Effector memory CD4-positive, alpha-beta T cell (primary cell): ENCODE measurements at places on chromosomes 4 and X.

- no peak for DNase-seq
Observed at GRCh38 chr4:169810325-169811323, 52.9 kb upstream of the HPF1 start.

- DNase-seq = no peak
Observed at GRCh38 chrX:154367474-154368308, 6.7 kb downstream of the FLNA start.

DNA sequence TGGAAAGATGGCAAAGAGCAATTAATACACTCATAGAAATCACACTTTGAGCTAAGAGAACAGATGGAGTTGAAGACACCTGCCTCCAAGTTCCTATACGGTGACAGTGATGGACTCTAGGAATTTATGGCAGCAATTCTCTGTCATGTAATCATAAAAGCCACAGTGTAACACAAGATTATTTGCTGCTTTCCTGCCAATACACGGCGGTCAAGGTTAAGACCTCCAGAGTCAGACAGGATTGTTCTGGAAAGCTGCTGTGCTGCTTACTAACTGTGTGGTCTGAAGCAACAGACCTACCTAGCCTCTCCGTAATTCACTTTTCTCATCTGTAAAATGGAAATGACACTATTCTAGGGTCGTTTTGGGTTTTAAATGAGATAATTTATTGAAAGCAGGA lies 14.6 kb upstream of the KIT start:
- DNase-seq = no peak

DNA sequence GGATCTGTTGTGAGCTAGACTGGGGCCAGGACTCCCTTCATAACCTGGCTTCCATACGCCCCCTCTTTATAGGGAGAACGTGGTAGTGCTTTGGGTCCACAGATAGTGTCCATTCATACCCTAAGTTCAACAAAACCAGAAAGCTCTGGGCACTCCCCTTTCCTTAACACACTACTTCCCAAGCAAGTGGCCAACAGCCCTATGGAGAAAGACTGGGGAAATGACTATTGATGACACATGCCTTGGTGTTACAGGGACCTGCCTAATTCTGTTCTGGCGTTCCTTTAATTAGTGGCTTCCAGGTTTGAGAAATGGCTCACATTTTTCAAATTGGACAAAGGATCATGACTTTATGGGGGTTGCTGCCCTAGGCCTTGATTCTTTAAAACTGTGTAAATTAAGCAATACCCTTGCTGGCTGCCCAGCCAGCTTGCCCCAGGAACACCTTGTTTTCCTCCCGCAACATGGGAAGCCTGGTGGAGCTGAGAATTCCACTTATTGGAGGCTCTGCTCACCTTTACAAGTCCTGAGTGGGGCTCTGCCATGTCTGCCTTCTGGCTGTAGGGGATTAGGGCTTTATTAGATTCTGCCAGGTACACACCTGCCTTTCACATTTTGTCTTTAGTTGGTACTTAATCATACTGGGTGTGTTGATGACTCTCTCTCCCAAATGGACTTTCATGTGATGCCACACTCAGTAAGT lies 61.1 kb downstream of the RGS12 start:
- DNase-seq = no peak

DNA sequence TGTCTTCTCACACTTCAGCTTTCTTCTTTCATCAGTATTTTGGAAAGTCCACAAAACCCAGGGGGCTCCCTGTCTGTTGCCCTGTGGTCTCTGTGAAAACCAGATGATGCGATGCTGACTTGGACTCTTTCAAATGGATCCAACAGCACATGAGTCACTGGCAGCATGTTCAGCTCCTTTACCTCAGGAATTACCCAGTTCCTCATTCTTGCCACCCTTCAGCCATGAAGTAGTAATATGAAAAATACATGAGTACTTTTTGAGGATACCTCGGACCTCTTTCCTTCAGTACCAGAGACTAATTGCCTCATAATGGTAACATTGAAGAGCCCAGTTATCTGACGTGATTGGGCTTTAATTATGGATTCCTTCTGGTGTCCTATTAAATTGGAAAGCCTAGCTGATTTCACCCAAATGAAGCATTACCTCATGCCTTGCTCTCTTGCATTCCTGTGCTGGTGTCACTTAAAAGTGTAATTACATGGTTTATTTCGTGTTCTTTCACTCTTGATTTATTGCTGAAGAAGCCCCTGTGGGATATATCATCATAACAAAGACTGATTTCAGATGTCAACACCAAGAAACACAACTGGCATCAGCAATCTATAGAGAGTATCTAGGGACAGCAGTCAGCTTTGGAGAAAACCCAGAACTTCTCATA lies 63.4 kb downstream of the NFKB1 start:
- no peak for DNase-seq

DNA sequence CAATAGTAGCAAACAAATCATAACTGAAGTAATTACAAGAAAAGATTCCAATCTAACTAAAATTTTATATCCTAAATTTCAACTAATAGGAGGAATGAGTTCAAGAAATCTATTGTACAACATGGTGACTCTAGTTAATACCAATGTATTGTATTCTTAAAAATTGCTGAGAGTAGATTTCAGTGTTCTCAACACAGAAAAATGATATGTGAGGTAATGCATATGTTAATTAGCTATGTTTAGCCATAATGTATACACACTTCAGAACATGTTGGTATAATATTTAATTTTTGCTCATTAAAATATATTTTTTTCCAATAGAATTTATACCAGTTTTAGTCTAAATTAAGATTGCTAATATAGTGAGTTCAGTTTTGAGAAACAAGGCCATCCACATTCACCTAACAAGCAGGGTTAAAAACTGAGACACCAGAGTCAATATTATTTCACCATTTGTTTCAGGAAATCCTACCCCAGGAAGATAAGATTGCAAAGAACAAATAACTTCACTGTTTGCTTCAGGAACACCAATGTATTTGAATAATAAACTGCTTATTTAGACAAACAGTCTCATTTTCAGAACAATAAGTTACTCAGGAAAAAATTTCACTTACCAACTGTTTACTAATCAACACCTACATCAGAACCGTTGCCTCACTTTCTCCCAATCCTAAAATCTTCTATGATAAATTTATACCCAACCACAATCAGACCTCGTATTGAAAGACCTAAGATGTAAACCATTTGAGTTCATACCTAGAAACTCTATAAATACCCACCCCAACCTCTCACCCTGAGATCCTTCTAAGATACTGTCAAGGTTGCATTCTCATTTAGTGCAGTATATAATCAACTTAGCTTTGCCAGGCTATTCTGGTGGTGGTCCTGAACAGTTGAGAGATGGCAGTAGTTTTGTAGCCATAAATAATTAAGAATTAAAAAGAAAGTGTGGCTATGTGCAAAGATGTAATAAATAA lies 132.8 kb downstream of the MAB21L2 start:
- no peak for DNase-seq

GRCh38 chr4:140790171-140790570 lies 34.0 kb upstream of the TBC1D9 start:
- no peak for DNase-seq

DNA sequence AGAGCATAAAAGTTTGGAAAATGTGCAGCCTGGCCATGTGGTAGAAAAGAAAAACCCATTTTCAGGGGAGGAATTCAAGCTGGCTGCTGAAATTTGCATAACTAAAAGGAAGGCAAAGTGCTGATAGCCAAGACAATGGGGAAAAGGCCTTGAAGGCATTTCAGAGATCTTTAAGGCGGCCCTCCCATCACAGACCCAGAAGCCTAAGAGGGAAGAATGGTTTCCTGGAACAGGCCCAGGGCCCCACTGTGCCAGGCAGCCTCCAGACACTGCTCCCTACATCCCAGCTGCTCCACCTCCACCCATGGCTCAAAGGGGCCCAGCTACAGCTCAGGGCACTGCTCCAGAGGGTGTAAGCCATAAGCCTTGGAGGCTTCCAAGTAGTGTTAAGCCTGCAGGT lies 158.0 kb upstream of the PRDX4 start:
- DNase-seq = no peak

- no peak for DNase-seq
Observed at GRCh38 chr4:101555341-101555880, 208.1 kb upstream of the PPP3CA start.

DNA sequence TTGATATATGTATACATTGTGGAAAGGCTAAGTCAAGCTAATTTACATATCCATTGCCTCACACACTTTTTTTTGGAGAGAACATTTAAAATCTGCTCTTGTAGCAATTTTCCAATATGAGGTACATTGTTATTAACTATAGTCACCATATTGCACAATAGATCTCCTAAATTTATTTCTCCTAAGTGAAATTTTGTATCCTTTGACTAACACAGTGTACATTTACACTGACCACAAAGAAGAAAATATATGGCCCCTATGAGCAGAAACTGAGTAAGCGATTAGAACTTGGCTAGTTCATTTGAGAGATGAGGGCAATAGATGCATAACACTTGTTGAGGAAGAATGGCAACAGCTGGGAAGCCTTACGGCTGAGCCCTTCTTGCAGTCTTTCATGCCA lies 20.3 kb upstream of the GUCY1B1 start:
- DNase-seq = no peak

- no peak for DNase-seq
Observed at GRCh38 chrX:88425739-88426138, 321.3 kb upstream of the CPXCR1 start.

- no peak for DNase-seq
Observed at GRCh38 chr4:102693861-102694260, 66.9 kb downstream of the MANBA start.

- DNase-seq = no peak
Observed at GRCh38 chrX:126658447-126658846, 105.8 kb upstream of the DCAF12L1 start.

DNA sequence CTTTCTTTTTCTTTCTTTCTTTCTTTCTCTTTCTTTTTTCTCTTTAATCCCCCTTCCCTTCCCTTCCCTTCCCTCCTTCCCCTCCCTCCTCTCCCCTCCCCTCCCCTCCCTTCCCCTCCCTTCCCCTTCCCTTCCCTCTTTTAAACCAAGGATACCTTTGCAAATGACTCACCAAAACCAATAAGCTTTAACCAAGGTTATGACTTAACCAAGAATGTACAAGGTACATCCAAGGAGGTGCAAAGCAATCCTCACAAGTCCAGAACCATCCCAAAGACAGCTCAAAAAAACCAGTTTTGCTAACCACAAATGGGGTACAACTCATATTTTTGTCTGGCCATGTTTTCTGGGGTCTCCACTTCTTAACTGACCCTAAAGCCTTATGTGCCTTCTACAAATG lies 174.7 kb upstream of the PPP1R2C start:
- no peak for DNase-seq

- no peak for DNase-seq
Observed at GRCh38 chr4:88352062-88352740, 26.5 kb upstream of the HERC6 start.

DNA sequence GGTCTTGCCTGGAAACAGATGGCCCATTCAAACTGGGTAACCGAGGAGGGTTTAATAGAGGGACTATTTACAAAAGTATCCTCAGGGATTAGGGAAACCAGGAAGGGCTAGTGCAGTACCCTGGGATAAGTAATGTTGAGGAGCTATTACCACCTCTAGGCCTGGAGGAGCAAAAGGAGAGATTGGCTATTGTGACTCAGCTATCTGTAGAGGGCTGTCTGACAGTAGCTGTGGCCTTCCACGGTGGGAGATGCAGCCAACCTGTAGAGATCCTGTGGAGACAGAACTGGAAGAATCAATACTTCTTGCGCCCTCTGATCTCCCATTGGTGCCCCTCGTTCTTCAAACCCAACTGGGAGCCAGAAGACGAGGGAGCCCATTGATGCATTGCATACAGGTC lies 34.1 kb upstream of the RPS6KA3 start:
- no peak for DNase-seq

GRCh38 chr4:79057772-79058171 lies 118.5 kb upstream of the PAQR3 start:
- no peak for DNase-seq

DNA sequence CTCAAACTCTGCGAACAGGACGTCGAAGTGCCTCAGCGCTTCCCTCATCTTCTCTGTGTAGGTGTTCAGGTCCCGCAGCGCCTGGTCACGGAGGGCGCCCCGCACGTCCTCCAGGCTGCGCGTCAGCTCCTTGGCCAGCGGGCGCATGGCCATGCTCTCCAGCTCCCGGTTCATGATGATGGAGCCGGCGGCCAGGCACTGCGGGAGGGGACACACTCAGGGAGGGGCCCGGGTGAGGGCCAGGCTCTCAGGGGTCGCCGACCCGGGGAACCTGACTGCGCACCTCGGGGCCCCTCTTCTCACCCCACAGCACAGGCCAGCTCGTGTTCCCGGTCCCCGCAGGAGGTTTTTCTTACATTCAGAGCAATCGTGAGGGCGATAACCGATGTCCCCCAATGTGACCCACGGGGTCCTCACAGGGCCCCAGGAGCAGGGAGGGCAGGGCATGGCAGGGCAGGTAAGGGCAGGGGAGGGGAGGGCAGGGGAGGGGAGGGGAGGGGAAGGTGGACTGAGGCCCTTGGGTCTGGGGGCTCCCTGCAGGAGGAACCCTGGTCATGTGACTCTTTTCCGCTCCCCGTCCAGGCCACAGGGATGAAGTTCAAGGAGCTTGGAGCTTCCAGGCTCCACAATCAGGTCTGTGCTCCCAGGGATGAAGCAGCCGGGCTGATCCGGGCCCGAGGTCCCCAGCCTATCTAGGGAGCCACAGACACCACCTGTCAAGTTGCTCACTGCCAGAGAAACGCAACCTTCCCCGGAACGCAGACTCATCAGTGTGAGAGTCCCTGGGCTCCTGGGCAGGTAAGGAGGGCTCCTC lies 77.8 kb upstream of the MXD4 start:
- no peak for DNase-seq

- no peak for DNase-seq
Observed at GRCh38 chrX:24298191-24298590, 15.7 kb downstream of the SUPT20HL2 start.

- DNase-seq = no peak
Observed at GRCh38 chrX:110741213-110741796, 54.3 kb downstream of the CHRDL1 start.

GRCh38 chr4:963276-964225 lies 9.8 kb downstream of the DGKQ start:
- DNase-seq = no peak

- no peak for DNase-seq
Observed at GRCh38 chr4:52266537-52267137, 215.5 kb downstream of the SPATA18 start.
